ENCODE measurements at places on chromosomes 11 and 22.

DNA sequence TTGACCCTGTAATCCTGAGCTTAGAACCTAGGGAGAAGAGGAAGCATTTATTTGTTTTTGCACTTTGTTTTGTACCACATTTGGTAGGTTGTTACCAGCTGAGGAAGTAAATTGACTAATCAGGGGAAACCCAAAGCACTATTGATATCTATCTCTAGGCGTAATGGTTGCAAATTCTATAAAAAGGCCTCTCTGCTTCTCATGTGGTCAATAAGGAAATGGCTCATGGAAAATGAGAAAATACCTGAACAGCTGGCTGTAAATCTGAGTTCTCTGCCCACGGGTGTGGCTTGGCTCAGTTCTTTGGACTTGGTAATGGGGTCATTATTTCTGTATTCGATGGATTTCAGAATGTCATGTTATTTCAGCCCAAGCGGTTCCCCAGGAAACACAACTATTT, 42.4 kb downstream of the BARX2 start:
- peak; percentile 65 for DNase-seq

DNA sequence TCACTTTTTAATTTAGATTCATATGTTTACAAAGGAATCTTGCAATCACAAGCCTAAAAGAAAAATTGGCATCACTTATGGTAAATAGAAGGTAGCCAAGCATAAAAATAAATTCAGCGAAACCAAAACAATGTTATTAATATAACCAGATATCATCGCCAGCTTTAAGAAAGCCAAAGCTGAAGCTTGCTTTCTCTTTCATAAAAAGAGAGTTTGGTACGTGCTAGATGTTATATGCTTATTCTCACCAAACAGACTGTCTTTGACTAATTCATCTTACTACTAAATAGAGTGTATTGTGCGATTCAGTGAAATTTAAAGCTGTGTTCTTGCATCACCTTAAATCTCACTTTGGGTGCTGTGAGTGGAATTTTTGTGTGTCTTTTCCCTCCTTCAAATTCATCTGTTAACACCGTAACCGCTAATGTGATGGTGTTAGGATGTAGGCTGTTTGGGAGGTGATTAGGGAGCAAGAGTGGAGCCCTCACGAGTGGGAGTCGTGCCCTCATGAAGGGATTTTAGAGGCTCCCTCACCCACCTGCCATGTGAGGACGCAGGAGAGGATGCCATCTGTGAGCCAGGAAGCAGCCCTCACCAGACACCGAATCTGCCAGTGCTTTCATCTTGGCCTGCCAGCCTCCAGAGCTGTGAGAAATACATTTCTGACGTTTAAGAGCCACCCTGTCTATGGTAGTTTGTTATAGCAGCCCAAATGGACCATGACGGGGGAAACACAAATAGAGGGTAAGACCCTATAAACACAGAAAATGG, 134.1 kb upstream of the TMEM45B start:
- no peak for DNase-seq

- DNase-seq = no peak
Observed at GRCh38 chr11:95138448-95138847, 48.8 kb downstream of the ENDOD1 start.

DNA sequence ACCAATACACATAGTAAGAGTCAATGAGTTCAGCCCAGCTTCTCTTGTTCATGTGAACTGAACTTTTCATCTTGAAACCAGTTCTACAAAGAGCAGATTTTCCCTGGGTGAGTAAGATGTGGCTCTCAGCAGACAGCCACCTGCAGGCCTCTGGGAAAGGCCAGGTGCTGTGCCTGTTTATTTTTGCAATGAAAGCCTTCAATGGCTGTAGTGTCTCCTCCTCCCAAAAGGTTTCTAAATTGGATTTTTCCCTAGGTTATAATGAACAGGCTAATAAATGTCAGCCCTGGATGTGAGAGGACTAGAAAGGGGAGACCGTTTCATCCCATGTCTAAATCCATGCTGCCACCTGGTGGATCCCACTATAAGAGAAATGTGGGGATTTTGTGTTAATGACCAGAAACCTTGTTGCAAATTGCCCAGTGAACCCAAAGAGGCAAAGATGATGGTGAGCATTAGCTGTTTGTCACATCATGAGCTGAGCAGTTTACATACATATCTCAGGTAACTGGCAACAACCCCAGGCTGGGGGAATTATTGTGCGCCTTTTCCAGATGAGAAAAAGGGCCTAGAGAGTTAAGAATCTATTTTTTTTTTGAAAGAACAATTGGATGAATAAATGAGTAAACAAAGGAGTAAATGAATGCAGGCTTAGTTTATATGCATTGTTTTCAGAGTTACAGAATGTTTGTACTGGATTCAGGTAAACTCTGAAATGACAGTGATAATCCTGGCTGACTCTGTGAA, 12.7 kb downstream of the C11orf91 start:
- DNase-seq = peak; percentile 60

Measured in colonic mucosa (tissue), 4 donors.